Activated T-helper 1 cell treated with anti-CD3 and anti-CD28 coated beads, Interleukin-2, amount 50 U/mL, for 16 hours (primary cell): ENCODE measurements at places on chromosomes 6 and 20.

DNA sequence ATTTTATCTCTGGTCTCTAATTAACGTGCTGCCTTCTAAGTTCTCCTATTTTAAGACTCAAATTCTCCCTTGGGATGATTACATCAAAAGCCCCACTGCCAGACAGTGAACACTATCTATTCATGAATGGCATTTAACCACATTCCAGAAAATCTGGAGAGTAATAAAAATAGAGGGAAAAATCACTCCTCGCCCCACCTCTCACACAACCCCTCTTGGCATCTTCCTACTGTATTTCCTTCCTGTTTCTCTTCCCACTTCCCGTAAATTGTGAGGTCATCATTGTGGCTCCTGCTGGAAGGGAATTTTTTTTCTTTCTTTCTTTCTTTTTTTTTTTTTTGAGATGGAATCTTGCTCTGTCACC is 31.5 kb downstream of the RAB44 start:
- no peak for DNase-seq

GRCh38 chr6:75418233-75418632 is 75.4 kb downstream of the FILIP1 start:
- DNase-seq: no peak

DNA sequence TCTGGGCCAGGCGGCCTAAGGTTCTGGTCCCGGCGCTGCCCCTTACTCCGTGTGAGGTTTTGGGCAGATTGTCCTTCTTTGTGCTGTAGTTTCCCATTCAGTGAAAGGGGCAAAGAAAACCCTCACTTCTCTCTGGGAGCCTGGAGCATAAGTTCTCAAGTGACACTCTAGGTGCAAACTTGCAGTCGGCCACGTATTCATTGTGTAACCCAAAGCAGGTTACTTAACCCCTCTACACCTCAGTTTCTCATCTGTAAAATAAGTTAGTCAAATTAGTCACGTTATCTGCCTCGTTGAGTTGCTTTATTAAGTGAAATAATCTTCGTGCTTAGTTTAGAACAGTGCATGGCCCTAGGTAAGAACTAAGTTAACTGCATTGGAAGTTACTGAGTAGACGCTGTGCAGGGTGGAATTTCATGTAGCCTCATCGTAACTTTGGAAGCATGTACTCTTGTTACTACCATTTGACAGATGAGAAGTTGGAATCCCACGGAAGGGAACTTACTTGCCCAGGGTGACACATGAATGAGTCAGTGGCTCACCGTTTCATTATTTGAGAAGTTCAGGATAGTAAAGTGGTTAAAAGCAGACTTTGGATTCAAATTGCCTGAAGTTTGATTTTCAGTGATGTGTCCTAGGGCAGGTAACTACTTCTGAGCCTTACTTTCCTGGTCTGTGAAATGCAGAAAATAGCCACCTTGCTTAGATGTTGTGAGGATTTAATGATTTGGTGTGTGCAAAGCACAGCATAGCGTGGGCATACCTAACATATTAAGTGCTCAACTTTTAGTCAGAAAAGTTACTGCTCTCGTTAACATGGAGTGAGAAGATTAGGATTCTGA is 556 bp upstream of the MROH8 start:
- DNase-seq: no peak

- no peak for DNase-seq
Measured at GRCh38 chr6:144936764-144937163, 651.6 kb downstream of the UTRN start.

- no peak for DNase-seq
Measured at GRCh38 chr20:24491041-24491756, 21.8 kb downstream of the SYNDIG1 start.

DNA sequence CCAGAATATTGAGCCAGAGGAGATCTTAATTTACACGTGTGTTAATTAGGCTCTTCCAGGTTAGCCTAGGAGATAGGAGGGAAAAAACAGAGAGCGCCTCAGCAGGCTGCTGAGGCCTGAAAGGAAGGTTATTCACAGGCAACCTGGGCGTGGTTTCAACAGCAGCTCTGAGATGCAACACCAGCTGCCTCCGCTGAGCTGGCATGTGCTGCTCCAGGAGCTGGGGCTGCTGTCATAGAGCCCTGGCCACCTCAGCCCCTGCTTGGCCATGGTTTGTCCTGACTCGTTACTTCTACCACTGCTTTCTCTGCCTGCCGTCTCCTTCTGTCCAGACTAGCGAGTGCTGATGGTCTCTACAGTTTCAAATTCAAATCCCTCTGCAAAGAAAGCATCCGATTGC is 32.4 kb upstream of the RPP40 start:
- DNase-seq: no peak
